ENCODE measurements at places on chromosomes 7 and 10.
A peak's percentile ranks its signal among the peaks of the same experiment; 100 is the strongest.

DNA sequence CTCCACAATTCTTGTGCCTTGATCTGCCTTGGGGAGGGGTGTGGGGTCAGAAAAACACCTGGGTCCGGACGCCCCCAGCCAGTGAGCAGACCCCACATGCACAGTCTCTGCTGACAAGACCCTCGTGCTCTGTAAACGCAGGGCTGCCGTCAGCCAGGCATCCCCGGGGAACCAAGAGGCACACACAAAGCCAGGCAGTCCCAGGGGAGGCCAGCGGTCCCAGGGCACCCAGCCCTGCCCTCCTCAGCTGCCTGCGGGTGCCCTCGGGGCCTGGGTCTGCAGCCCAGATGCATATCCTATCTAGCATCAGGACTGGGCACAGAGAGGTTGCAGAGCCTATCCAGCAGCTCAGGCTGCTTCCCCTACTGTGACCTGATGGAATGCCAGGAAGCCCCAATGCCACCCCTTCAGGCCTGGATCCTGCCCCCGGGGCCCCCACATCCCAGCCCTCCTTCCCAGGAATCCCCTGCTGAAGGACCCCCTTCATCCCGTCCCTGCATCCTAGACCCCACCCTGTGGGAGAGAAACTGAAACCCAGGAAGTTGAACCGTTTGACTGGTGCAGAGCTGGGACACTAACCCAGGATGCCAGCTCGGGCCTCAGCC lies 92.4 kb downstream of the MICALL2 start:
- DNase-seq, result no peak

DNA sequence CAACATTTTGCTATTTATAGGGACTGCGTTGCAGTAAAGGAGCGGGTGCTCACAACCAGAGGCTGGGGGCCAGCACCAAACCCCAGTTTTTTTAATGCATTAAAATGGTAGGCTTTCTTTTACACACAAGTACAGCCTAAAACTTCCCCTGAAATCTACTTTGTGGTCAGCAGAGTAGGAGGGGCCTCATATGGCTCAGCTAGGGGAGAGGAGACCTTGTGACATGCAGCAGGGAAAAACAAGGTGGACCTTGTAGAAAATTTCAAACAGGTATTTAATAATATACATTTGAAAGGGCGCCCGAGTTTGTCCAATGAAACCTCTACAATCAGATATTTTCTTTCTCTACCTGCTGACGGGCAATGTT lies 1.4 kb downstream of the CCDC136 start:
- DNase-seq, result no peak

DNA sequence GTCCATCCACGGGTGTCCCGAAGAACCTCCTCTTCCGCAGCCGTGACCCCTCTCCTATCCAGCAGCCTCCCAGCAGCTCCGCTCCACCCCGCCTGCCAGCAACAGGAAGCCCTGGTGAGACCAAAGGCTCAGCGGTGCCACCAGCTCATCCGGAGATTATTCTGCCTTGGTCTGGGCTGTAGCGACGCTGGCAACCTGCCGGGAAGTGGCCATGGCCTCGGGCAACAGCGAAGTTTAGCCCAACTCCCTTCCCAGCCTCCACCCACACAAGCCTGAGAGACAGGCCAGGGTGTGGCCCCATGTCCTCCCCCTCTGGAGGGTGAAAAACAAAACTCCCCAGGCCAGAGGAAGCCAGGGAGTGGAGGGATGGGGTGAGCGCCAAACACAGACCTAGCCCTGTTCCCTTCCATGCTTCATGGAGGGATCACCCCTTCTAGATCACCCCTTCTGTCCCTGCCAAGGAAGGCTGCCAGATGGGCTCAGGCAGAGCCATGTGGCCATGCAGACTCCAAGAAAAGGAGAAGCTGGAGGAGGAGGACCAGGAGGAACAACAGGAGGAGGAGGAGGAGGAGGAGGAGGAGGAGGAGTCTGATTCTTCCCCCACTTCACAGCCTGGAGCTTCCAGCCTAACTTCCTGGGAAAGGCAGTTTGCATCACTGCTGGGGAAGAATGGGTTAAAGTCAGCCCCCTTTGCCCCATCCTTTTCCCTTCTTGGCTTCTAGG lies 918 bp downstream of the CALHM2 start:
- peak; percentile 30 for DNase-seq

DNA sequence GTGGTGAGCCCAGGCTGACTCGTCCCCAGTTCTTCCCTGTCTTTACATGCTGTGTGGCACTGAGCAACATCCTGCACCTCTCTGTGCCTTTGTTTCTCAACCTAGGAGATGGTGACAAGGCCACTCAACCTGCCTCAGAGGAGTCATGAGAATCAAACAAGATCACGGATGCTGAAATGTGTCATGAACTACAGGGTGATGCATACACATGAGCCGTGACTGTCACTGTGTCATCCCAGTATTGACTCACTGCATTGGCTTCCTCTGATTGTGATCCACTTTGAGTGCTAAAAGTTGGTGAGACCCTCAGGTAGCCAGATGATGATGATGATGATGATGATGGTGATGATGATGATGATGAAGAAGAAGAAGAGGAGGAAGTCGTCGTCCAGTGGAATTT lies 11.5 kb downstream of the C10orf71 start:
- peak; percentile 45 for DNase-seq

DNA sequence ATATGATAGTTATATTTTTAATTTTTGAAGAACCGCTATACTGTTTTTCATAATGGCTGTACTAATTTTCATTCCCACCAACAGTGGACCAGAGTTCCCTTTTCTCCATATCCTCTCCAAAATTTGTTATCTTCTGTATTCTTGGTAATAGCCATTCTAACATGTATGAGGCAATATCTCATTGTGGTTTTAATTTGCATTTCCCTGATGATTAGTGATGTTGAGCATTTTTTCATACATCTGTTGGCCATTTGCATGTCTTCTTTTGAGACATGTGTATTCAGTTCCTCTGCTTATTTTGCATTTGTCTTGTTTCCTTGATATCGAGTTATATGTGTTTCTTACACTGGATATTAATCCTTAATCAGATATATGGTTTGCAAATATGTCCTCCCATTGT lies 770.8 kb upstream of the MBL2 start:
- DNase-seq, result no peak

DNA sequence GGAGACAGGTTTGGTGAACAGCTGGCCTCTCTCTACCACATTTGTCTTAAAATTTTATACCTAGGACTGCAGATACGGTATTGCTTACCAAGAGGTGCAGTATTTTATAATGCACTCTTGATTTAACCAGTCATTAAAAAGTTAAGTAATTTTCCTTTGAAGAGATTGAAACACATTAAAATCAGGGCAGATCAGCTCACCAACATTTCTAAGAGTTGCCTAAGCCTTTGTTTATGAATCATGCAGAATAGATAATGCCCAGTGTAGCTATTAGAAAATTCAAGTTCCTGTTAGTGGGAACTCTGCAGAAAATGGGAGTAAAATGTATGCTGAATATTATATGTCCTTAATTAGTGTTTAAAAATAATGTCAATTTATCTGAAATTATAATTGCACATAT lies 140.2 kb upstream of the PRPS1L1 start:
- no peak for DNase-seq

DNA sequence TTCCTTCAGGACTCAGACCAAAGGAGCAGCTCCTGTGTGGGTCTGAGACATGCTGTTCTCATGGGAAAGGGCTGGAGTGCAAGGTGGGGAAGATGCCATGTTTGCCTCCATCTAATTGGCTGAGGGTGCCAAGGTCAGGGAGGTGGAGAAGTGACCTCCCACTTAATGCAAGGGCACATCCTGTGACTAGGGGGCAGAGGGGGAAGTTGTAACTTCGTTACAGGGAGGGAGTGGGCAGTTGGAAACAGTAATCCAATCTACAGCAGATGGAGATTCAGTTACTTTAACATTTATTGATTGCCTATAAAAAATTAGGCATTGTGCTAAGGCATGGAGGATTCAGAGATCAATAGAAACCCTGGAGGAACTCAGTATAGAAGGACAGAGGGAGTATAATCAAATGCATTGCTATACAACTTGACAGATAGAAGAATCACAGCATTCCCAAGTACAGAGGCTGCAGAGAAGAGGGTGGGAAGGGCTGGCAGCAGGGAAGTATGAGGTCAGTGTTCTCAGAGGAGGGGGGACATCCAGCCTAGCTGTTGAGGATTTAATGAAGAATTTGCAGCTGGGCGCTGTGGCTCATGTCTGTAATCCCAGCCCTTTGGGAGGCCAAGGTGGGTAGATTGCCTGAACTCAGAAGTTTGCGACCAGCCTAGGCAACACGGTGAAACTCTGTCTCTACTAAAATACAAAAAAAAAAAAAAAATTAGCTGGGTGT lies 75.9 kb downstream of the CCNY start:
- no peak for DNase-seq

DNA sequence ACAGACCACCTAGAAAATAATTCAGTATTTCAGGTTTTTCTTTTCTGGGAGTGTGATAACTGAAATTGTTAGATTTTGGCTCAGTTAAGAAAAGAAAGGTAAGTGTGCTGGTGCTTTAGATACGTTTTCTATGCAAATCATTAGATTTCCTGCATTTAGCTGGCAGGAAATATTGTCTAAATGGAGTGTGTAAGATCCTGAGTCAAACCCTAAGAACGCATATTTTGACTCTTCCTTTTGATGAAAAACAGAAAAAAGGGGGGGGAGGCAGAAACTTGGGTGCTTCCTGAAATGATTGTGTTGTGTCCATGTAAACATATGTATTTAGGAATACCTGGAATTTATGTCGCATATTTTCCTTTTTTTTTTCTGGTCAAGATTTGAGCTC lies 1.2 kb downstream of the GRK5 start:
- DNase-seq, result no peak

DNA sequence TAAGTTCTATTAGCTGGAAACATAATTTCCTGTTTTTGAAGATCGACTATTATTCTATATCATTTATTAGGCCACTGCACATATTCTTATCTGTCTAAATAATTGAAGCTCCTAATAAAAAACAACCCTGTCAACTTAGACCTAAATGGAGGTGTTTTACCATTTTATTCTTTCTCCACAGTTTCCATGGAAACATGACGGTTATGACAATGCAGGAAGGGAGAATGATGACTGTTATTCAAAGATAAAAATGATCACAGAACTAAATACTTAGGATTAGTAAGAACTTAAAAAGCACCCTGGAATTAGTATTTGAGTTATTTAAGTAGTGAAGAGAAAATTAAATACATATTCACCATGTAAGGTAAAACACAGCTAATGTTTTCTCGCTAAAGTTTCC lies 119.9 kb upstream of the DKK1 start:
- DNase-seq, result no peak

DNA sequence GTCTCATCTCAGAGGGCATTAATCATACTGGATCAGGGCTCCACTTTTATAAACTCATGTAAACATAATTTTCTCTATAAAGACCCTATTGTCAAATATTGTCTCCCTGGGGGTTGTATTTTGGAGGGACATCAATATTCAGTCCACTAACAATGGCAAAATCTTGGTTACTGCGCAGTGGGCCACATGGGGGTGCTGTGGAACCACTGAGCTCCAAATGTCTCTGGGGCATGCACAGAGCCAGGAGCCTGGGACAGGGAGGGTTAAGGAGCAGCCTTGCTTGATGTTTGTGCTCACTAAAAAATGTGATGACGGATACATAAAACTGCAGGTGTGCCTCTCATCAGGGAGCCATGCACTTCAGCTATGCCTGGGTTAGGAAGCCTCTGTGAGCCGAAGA lies 62.1 kb upstream of the PRSS58 start:
- peak; percentile 30 for DNase-seq

DNA sequence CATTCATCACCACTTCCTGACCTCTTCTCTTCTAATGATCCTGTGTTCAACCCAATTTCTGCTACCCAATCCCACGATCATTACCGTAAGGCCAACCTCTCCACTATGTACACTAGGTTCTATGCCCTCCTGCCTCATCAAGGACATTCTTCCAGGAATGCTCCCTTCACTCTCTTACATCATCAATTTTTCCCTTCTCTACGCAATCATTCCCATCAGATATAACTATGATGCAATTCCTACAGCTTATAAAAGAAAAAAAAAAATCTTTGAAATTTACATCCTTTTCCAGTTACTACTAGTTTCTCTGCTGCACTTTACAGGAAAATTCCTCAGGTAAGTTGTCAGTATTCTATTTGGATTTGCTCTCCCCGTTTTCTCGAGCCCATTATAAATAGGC lies 30.8 kb upstream of the GPR22 start:
- no peak for DNase-seq

DNA sequence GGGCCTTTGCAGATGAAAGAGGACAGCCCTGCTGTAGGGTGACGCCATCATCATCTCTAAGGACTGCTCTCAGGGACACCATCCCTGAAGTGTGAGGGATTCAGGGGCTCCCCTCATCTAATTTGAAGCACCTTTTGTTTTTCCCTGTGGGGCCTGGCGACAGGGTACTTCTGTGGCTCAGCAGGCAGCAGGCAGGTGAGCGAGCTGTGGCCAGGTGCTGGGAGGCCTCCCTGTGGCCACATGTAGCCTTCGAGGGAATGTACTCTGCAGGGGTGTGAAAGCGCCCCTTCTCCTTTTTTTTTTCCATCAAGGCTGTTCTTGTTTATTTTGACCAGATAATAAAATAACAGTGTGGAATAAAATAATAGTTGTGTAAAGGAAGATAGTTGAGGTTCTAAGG lies 118.2 kb upstream of the DPP6 start:
- DNase-seq, result no peak

DNA sequence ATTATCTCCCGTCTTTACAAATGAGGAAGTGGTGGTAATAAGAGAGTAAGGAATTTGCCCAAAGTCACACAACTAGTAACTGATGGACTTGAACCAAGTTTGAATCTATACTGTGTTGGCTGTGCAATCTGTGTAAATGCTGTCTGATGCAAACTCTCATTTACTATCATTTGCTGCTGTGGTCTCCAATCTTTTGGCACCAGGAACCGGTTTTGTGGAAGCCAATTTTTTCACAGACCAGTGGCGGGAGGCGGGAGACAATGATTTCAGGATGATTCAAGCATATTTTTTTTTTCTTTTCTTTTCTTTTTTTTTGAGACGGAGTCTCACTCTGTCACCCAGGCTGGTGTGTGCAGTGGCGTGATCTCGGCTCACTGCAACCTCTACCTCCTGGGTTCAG lies 450.0 kb upstream of the FZD8 start:
- no peak for DNase-seq

- DNase-seq, result no peak
These were observed 319.9 kb upstream of the AKR1E2 start for GRCh38 chr10:4506095-4506494.

- peak; percentile 64 for DNase-seq
These were observed 21.0 kb upstream of the EPC1 start for GRCh38 chr10:32367793-32368453.

- DNase-seq, result no peak
These were observed 145.1 kb downstream of the NRP1 start for GRCh38 chr10:33189363-33189762.

DNA sequence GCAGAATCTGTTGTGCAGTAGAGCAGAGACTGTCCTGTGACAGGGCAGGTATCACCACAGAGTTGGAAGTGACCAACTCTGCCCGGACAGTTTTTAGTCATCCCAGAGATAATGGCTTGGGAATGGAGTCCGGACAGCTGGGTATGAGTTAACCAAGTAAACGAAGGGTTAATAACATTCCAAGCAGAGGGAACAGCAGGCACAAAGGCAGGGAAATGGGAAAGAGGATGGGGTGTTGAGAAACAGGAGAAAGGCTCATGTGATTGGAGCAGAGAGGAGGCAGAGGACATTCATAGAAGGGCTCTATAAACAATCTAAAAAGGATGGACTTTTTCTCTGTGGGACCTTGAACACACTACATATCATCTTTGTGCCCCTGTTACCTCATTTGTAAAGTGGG lies 132.2 kb upstream of the YAE1 start:
- DNase-seq, result no peak
